ENCODE measurements at places on chromosomes 11 and 22. TPM values are rescaled to one million over a fixed set of nuclear protein-coding genes. Genes with fewer than 3 reads are reported as not detected.

Gene DERL3
- 11.4 TPM for total RNA-seq

Gene ANO5
- total RNA-seq = 5.2 TPM

Gene DEPDC7
- 0.86 TPM for total RNA-seq

Gene BCO2
- 8.7 TPM for total RNA-seq

Gene ENTHD1
- total RNA-seq = not detected

Gene HOATZ
- total RNA-seq = not detected

Gene PGM2L1
- total RNA-seq = 6.4 TPM

Gene APOL1
- total RNA-seq = 115 TPM

DNA sequence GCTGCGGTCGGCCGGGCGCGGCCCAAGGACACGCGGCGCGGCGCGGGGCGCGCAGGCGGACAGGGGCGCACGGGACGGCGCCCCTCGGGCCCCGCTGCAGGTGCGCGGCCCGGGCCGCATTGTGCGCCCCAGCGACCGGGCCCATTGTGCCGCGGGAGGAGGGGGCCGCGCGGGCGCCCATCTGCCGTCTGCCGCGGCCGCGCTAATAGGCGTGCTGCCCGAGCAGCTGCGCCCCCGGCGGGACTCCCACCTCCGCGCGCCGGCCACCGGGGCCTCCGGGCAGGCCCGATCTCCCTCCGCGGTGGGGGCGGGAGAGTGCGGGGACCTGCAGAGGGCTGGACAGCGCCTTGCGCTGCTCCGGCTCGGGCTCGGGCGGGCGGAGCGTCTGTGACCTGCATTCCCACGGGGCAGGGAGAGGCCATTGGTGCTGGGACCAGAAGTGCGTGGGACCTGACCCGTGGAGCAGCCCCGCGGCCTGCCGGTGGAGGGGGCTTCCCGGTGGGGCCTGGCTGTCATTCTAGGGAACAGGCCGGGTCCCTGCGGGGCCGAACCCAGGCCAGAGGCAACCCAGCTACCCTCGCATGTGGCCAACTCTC, 933 bp downstream of the BRSK2 start:
- no peak for DNase-seq

- no peak for DNase-seq
These were observed 99.4 kb upstream of the AKIP1 start for GRCh38 chr11:8811571-8811970.

DNA sequence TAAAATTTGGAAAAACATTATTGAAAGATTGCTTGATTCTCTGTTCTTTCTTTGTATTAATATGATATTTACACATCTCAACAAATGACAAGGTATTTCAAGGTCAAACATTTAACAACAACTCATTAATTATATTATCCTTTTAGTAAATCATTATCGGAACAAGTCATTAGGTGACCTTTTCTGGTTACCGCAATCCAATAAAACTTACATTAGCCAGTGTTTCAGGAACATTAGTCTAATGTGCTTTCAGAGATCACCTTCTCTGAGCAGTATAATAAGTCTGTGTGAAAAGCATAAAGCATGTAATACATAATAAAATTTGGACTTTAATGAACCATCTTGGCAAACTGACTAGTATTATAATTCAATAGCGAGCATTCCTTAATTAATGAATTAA, 1466.4 kb downstream of the FAM181B start:
- no peak for DNase-seq

DNA sequence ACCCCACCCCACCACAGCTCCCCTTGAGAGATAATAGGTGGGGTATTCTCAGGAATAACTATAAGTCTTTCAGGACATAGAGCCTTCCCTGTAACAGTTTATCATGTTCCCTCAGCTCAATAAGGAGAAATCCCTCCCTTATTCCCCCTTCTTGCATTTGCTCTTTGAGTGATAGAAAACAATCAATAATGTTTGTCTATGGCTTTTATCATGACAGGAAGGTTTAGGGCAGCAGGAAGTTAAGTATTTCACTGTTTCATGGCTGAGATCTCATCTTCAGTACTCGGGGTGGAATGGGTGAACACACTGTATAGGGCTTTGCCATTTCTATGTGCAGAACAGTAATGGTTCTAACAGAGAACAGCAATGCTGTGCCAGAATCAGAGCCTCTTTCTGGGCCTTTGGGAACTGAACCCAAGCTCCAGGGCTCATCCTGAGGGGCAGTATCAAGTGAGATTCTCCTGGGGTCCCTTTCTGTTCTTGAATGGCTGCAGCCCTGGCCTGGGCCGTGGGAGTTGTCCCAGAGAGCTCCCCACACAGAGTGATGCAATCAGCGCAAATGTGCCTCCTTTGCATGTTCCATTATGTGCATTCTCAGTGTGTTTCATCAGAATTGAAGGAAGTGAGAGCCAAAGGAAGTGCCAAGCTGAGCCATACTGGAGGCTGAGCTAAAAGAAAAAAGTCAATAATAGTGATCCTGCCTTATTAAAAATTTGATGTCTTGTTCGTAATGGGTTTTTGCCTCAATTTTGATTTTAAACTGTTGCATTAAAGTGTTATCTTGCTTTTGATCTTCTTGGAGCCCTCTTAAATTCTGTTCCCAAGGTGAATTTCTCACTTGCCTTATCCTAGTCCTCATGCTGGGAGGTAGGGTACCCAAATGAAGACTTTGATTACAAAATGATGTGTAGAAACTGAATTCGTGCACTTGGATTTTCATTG, 2.9 kb upstream of the CYP2R1 start:
- no peak for DNase-seq

DNA sequence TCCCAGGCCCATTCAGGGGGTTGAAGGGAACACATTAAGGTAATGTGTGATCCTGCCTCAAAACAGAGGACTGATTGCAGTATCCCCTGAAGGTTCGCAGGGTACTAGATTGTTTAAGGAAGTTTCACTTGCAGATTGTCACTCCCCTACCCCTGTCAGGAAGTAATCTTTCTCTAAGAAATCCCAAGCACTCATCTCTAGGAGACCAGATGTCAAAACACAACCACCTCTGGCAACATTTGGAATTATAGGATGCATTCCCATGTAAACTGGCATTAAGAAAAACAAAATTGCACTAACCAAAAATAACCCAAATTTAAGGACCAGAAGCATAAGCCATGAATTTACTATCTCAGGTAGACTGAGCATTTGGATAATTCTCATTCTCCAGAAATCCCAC, 1.6 kb downstream of the MRPL17 start:
- no peak for DNase-seq

DNA sequence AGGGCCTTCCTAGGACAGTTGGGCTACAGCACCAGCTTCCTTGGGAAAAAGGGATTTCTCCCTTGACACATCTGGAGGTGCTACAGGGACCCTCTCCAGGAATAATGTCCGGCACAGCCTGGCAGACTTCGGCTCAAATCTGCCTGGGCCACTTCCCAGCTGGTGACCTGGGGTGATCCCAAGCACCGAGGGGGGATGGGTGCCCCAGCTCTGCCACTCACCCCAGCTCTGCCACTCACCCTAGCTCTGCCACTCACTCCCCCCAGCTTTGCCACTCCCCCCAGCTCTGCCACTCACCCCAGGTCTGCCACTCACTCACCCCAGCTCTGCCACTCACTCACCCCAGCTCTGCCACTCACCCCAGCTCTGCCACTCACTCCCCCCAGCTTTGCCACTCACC, 9.9 kb downstream of the OSBPL5 start:
- no peak for DNase-seq

DNA sequence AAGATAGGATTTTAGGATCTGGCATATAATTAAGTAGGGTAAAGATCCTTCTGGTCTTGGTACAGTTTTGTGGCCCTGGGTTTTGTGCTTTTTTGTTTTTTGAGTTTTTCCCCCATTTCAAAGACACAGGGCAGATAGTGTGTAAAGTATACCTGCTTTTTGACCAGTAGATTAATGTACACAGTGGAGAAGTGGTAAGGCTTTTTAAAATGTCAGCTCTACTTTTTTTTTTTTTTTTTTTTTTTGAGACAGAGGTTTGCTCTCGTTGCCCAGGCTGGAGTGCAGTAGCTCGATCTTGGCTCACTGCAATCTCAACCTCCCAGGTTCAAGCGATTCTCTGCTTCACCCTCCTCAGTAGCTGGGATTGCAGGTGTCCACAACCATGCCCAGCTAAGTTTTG, 4.0 kb downstream of the EP300 start:
- DNase-seq = no peak

- DNase-seq = peak; percentile 67
These were observed 58.5 kb upstream of the NTM start for GRCh38 chr11:131311776-131312514.

GRCh38 chr11:77517226-77517625, 43.3 kb upstream of the PAK1 start:
- DNase-seq = no peak

- no peak for DNase-seq
These were observed 77.9 kb upstream of the TOP3B start for GRCh38 chr22:22060200-22061084.

- no peak for DNase-seq
These were observed 5.1 kb upstream of the SAAL1 start for GRCh38 chr11:18111005-18111404.

- DNase-seq = no peak
These were observed 1.2 kb downstream of the GAS2L1 start for GRCh38 chr22:29307596-29308147.

GRCh38 chr11:125489166-125489565, 6.9 kb downstream of the FEZ1 start:
- DNase-seq = no peak

- no peak for DNase-seq
These were observed 108.2 kb upstream of the CD44 start for GRCh38 chr11:35030716-35031213.

DNA sequence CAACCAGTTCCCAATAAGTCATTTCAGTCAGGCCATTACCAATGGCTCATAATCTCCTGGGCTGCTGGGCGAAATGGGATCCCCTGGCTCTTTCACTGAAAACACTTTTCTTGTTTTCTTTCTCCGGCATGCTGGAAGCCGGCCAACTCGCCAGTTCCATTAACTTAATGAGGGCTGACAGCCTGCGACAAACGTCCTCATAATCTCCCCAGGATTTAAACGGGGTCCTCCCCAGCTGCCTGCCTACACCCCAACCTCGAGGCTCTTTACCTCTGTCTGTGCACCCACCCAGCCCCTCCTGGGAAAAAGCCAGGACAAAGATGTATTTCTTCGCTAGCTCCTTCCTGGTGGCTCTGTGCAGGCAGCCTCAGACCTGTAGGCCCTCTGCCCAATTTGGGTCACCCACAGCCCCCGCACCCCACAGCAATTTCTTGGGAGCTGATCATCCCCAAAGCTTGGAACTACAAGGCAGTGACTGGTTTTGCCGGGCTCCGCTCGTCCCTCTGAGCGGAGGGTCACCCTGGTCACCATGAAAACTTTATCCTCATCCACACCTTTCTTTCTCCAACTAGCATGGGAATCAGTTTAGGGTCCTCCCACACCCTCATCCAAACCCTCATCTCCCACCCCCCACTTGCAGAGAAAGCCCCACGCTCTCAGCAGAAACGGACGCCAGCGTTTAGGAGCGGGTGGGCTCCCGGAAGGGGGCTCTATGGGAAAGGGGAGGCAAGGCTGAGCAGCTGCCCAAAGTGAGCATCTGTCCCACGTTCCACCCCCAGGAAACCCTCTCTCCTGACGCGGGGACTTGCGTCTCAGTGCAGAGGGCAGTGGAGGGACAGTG, 51.1 kb upstream of the KCNQ1OT1 start:
- no peak for DNase-seq

- DNase-seq = no peak
These were observed 461 bp downstream of the TBC1D10A start for GRCh38 chr22:30326255-30326705.

DNA sequence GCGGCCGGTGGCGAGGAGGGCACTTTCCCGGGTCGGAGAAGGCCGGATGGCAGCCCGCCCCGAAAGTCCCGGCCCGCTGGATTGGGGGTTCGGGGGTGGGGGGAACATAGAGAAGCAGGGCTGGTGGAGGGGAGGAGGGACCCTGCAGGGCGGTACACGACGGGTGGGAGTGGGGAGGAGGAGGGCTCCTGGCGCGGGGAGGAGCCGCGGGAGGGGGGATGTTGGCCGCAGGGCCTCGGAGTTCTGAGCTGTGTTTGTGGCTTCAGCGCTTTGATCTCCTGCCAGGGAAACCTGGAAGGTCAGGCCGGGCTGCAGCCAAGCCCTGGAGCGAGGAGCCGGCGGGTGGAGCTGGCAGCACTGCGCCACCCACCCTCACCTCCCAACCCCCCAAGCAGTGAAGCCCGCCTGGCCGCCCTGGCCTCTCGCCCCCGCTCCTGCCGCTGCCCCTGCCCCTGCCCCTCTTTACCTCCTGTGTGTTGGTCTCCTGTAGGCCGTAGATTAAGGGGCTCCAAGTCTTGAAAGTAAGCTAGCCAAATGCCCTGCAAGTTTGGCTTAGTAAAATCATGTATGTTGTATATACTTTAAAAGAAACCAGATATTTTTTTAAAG, 30.9 kb downstream of the C22orf31 start:
- DNase-seq = peak; percentile 79

DNA sequence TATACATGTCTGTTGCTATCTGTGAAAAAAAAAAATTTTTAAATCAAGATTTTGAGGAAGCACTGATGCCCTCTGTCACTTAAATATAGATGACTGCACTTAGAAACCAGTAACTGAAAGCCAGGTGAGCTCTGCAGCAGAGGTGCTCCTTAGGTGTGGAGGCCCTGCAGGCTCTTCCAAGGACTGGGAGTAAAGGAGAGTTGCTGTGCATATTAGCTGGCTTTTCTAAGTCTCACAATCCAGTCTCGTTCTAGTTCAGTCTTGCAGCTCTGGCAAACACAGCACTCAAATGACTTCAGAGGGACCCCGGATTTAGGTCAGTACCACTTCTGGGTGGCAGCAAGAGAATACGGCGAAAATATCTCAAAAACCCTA, 61.0 kb downstream of the LARGE2 start:
- no peak for DNase-seq

GRCh38 chr11:70654016-70654415, 255.7 kb downstream of the CTTN start:
- DNase-seq = no peak

DNA sequence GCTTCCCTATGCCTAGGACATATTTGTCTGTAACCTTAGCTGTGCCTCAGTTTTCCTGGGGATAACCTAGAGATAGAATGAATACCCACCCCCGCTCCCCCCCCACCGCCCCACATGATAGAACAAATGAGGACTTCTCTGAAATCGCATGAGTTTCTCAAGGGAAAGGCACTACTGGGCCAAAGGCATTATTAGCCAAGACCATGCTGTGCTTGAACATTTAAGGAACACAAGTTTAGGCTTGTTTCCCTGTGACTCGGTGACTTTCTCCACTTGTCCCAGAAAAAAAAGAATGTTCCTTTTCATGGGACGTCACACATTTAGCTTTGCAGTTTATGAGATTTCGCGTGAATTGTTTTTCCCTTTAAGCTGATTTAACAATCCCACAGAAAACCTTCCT, 51.4 kb upstream of the CRTAM start:
- no peak for DNase-seq

GRCh38 chr11:117816151-117816741, 8.3 kb downstream of the FXYD2 start:
- no peak for DNase-seq

Data from ureter (tissue), 1 donor.